ENCODE measurements at places on chromosomes 16 and 17. TPM values are rescaled to one million over a fixed set of nuclear protein-coding genes. Genes with fewer than 3 reads are reported as not detected.

Gene CLEC18A
- total RNA-seq: under 0.01 TPM

Gene CYGB
- total RNA-seq: 24.6 TPM

Gene STAC2
- not detected for total RNA-seq

Gene CCL11
- not detected for total RNA-seq

Gene CX3CL1
- total RNA-seq: 5.1 TPM

Gene FKBP10
- total RNA-seq: 83.2 TPM

Gene AHSP
- not detected for total RNA-seq

Gene RASL10B
- not detected for total RNA-seq
